ENCODE measurements at places on chromosomes 11 and 22.

- DNase-seq: peak; percentile 9
Observed at GRCh38 chr22:45397806-45398205, 15.6 kb downstream of the SMC1B start.

- DNase-seq: no peak
Observed at GRCh38 chr11:25037431-25037830, 540.6 kb downstream of the LUZP2 start.

- no peak for DNase-seq
Observed at GRCh38 chr11:11514246-11514645, 107.6 kb downstream of the GALNT18 start.

- DNase-seq: peak; percentile 49
Observed at GRCh38 chr11:61814247-61814957, 2.4 kb downstream of the FADS1 start.

GRCh38 chr11:93718057-93718563, 23.2 kb downstream of the TAF1D start:
- DNase-seq: no peak

- no peak for DNase-seq
Observed at GRCh38 chr11:40287916-40288803, 1171.3 kb downstream of the LRRC4C start.

DNA sequence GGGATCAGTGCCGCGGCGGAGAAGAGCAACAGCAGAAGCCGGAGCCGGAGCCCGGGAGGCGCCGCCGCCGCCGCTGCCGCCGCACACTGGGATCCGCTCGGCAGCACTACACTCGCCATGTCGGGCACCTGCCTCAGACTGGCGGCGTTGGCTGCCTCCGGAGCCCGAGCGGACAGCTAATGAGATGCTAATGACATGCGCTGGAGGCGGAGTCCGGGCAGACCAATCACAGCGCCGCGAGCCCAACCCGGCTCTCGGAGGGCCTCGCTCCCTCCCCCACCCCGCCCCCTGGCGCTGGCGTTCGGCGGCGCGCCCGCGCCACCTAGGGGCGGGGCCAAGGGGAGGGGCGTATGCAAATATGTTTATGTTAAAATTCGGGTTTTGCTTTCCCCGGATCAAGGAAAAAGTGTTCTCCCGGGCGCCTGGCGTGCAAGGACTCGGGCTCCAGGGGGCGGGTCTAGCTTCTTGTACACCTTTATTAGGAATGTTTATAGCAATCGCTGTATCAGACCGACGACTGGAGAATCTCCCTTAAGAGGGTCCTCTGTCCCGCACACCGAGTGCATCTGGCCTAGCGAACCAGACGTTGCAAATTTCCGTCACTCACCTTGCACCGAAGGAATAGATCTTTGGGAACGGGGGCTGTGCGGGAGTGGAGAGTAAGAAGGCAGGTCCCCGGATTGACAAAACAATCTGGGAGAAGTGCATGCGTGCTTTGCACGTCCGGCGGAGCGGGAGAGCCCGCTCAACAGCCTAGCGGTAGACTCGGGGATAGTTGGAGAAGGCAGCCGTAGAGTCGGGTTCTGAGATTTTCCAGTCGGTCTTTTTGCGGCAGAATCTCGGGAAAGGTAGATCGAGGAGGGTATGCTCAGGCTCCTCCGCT, at the start of gene CADM1:
TSS of gene CADM1 (minus strand) at position 140 of the 883 bp plus-strand sequence.
- peak; percentile 89 for DNase-seq
